ENCODE measurements at places on chromosomes 2 and 18.

- DNase-seq = no peak
These were observed 63.8 kb downstream of the ARL6IP6 start for GRCh38 chr2:152782171-152782570.

GRCh38 chr2:46335391-46336282 is 38.4 kb downstream of the EPAS1 start:
- DNase-seq = no peak

DNA sequence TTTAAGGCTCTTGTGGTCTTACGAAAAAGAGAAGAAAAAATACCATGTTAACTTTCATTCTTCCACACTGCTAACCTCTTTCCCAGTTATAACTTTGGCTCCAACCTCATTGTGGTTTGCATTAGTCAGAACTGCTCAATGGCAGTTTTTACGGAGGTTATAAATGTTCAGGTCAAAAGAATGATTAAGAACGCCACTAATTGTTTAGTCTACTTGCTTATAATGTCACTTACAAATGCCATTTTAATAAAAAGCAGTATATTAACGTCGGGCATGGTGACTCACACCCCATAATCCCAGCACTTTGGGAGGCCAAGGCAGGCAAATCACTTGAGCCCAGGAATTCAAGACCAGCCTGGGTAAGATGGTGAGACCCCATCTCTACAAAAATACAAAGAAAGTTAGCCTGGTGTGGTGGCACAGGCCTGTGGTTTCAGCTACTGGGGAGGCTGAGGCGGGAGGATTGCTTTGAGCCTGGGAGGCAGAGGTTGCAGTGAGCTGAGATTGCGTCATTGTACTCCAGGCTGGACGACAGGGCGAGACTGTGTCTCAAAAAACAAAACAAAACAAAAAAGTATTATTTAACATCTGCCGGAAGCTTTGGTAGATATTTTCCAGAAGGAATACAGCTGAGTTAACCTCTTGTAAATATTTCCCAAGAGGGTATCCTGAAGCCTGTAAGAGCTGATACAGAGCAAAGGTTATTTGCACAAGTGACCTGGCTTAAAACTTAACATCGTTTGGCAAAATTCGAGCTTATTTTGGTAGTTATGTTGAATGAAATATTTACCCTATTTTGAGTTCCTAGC is 5.1 kb downstream of the AGPS start:
- DNase-seq = no peak

- DNase-seq = no peak
These were observed 63.4 kb upstream of the L3MBTL4 start for GRCh38 chr18:6478121-6478520.

DNA sequence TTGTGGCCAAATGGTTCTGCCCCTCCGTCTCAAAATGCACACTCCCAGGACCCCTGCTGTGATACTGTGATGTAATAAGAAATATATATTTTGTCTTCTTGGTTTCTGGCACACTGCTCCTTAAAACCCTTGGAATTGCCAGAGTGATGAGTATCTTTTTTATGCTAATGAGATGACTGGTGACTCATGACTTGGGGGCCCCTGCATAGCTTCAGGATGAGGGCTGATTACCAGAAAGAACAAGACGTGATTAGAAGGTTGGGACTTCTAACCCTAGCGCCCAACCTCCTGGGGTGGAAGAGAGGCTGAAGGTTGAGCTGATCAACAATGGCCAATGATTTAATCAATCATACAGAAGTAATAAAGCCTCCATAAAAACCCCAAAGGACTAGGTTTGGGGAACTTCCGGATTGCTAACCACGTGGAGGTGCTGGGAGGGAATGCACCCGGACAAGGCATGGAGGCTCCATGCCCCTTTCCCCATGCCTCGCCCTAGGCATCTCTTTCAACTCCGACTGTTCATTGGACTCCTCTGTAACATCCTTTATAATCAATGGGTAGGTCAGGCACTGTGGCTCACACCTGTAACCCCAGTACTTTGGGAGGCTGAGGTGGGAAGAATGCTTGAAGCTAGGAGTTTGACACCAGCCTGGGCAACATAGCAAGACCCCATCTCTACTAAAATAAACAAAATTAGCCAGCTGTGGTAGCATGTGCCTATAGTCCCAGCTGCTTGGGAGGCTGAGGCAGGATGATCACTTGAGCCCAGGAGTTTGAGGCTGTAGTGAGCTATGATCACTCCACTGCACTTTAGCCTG is 89.1 kb downstream of the HS1BP3 start:
- no peak for DNase-seq

DNA sequence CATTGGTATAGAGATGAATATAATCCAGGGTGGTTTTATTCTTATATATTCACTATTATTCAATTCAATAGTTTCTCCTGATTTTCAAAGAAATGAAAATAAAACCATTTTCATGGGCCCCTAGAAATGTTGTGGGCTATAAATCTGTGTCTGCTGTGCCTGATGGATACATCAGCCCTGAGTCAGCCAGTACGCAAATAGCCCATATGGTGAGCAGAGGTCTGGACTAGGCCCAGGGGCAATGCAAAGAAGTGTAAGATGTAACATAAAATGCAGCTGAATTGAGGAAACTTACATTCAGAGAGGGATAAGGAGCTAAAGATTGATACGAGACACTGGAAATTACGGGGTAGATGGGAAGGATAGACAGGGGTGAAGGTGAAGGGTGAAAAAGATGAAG is 122.5 kb downstream of the MAIP1 start:
- no peak for DNase-seq

- peak; percentile 29 for DNase-seq
These were observed 591 bp downstream of the SLC16A14 start for GRCh38 chr2:230068016-230068650.

- DNase-seq = no peak
These were observed 83.7 kb upstream of the SLC1A4 start for GRCh38 chr2:64905338-64906024.

DNA sequence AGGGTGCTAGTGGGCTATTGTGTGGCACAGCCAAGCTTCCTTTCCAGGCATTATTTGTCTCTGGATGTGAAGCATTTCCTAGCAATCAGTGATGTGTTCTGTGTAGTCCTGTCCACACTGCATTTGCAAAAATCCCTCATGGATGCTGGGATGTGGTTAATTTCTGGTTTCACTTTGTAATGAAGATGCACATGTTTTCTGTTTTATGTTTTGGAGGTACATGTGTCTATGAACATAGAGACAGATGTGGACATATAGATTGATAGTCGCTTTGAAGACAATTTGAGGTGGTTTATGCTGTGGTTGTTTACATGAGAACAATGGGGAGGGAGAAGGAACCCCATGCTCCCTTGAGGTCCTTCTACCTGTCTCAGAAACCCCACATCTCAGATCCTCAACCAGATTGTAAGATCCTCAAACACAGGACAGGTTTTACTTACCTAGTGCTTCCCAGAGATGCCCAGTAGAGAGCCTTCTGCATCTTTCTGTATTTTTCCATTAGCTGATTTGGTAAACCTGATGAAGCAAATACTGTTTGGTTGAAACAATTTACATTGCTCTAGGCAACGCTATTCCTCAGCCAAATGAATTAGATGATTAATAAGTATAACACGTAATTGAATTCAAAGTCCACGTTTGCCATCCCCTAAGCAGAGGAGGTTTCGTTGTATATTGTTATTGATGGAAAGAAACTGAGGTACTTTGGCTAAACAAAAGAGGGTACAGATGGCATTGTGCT is 204.4 kb downstream of the SPP2 start:
- no peak for DNase-seq

- no peak for DNase-seq
These were observed 80.8 kb upstream of the CERS6 start for GRCh38 chr2:168375195-168375798.

- no peak for DNase-seq
These were observed 52.6 kb downstream of the SH2D6 start for GRCh38 chr2:85470850-85471800.

DNA sequence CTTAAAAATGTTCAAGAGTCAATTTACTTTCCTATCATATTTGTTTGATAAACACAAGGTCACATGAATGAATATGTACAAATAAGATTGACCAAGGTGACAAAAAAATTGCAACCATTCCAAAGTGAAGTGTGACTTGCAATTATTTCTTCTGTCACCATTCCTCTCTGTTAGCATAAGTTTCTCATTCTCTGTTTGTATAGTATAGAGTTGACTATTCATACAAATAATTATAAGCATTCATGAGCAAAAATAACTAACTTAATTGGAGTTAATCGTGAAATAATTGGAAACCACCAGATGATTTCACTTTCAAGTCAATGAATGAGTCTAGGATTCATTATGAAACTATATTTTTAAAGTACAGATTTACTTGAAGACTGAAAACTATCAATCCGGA is 42.1 kb downstream of the PGAP1 start:
- no peak for DNase-seq

GRCh38 chr2:219253753-219254589 is at the start of gene TUBA4A:
Gene TUBA4A, minus strand, starts transcription at chr2:219253918. Its CDS starts 60 bp downstream, at chr2:219253858.
- peak; percentile 84 for DNase-seq

- DNase-seq = no peak
These were observed 108.5 kb upstream of the THOC1 start for GRCh38 chr18:376311-376710.

DNA sequence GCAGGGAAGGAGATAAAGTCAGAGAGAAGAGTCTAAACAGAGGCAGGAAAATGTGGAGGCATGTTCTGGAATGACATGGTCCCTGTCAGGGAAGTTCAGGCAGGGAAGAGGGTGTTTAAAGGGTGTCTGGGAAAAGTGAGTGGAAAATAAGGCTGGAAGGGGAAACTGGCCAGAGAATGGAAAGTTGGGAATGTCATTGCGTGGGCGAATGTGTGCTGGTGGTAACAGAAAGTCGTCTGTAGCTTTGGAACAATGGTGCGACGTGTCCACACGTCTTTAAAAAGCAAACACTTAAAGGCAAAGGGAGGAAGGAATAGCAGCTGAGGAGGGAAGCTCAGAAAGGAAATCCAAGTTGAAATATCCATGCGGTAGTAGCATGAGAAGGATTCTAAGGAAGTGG is 469.5 kb upstream of the SALL3 start:
- DNase-seq = no peak

DNA sequence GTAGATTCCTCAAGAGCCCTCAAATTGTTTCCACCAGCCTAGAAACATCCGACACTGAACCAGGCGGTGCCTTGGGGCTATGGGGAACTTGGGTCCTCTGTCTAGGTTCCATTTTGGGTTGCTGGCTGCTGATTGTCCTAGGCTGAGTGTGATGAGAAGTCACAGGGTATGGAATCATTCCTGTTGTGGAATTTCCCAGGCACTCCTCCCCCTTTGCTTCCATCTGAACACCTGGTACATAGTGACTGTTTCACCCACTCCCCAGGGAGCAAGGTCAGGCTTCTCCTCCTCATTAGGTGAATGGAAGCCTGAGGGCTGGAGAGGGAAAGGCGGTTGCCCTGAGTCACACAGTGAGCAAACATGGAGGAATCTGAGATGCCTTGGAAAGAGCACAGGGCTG is 4.5 kb downstream of the KIF3C start:
- no peak for DNase-seq

- no peak for DNase-seq
These were observed 102.2 kb upstream of the KCTD1 start for GRCh38 chr18:26650310-26651268.

- no peak for DNase-seq
These were observed 372.6 kb upstream of the NT5C1B start for GRCh38 chr2:18961991-18962421.

GRCh38 chr2:136246086-136246669 is 128.2 kb upstream of the CXCR4 start:
- DNase-seq = no peak

- DNase-seq = no peak
These were observed 4.5 kb upstream of the POLE4 start for GRCh38 chr2:74953796-74954499.

DNA sequence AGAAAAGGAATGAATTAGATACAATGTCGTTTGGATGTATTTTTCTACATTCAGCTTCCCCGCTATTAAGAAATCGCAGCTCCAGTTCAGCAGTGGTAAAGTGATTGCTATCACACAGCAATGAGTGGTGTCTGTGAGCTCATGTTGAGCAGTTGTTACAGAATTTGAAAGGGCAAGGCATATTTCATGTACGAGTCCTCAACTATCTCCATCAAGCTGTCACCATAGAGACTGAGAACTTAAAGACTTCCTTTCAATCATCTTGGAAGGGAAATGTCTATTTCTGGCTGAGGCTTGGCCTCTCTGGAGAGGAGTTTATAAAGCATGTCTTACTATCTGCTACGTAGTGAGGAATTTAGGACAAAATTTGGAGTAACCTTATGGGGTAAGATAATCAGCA is 24.4 kb upstream of the FAM117B start:
- DNase-seq = no peak

DNA sequence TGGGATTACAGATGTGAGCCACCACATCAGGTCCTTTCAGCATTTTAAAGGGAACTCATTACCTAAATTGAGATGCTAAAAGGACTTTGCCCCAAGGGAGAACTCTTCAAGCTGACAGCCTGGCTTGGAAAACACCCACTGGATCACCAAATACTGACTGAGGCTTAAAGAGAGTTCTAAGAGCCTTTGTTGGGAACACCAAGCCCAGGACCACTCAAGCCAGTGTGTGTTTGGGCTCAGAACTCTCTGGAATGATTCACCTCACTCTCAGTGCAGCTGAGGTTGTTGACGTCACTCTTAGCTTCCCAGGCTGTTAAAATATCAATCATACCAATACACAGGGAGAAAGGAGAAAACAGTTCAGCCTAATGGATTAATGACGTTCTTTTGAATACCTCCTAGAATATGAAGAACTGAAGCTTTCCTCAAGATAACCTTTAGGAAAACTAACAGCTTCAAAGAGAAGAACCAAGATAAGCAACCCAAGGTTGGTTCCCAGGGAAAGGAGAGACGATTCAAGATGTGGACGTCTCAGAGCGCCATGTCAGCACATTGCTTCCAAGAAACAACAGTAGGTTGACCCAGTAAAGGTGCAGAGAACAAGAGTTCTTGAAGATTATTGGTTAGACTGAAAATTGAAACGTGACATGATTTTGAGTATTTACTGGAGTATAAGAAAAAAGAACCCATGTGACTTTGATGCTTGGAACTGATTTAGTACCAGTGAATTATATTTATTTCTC is 48.0 kb upstream of the MGAT4A start:
- DNase-seq = no peak

DNA sequence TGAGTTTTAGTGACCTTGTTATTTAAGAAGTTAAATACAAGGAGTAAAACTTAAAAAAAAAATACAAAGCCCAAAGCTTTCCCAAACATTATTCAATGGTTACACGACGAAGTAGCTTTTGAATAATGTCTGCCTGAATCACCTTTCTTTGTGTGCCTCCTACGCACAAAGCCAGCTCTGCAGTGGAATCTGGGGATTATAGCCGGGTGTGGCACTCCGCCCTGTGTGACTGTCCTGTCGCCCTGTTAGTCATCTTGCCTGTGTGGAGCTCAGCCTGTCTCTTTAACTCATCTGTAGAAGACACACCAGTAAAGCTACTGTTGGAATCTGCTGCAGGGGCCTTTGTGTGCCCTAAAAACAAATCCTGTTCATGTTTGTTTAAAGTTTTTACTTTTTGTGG is 79.4 kb upstream of the TCF7L1 start:
- no peak for DNase-seq

- no peak for DNase-seq
These were observed 48.5 kb downstream of the TPO start for GRCh38 chr2:1461507-1462390.
